Motor neuron (in vitro differentiated cells): ENCODE measurements at places on chromosomes 13 and 19.

DNA sequence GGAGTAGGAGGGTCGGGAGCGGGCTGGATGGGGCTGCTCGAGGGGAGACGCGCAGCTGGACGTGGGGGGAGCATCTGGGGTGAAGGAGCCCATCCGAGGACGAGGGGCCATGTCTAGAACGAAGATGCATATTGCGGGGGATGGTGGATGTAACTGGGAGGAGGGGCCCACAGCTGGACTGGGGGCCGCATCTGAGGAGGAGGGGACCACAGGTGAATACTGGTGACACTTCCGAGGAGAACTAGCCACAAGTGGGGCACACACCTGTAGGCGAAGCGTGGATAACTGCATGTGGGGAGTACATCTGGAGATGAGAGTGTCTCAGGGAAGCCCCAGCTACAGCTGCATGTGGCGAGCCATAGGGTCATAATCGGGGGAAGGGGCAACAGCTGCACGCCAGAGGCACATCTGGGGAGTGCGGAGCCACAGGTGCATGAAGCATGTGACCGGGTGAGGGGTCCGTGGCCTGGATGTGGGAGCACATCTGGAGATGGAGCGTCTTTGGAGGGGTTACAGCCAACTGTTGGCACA, 402 bp downstream of the ZSWIM9 start:
- ATAC-seq = no peak

GRCh38 chr13:86579662-86580061, 780.4 kb upstream of the SLITRK6 start:
- no peak for ATAC-seq

- peak; percentile 52 for ATAC-seq
These were observed 106.2 kb upstream of the LSM14A start for GRCh38 chr19:34066007-34066643.

DNA sequence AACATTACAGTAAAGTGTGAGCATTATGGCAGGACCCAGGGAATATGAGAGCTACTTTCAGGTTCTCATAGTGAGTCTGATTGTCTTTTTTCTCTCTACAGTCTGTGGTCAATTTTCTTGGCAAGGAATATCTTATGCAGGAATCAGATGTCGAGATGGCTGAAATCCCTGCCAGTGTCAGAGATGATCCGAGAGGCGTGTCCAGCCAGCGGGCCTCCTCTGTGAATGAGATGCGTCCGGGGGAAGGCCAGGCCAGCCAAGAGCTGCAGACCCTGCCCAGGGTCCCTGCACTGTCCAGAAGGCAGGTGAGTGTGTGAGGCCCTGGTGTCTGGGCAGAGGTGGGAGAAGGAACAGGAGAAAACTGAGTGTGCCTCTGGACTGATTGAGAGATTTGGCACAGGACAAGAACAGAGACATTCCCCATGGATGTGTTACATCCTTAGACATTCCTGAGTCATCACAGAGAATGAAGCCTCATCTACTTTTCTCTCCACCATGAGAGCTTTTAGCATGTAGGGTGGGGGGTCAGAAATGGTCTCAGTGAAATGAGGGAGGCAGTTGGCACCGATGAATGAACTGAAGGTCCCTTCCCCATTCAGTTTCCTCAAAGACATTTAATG, 27.3 kb upstream of the EDDM13 start:
- peak; percentile 75 for ATAC-seq

DNA sequence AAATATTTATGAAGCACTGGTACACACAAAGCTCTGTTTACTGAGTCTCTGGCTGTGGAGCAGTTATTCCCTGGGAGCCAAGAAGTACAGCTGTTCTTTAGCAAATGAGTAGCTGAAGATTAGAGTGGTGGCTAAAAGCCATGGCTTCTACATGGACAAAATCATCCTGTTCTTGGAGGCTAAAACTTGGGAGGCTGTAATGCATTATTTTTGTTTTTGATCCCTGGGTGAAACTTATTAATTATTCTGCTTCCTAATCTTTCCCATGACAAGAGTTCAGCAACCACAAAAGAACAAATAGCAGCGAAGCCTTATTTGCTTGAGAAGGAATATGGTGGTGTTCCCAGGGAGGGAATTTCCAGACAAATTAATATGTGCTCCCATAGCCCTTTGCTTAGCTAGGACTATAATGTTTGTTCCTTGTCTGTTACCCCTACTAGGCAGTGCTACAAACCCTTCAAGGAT, 109.5 kb downstream of the DCT start:
- no peak for ATAC-seq

DNA sequence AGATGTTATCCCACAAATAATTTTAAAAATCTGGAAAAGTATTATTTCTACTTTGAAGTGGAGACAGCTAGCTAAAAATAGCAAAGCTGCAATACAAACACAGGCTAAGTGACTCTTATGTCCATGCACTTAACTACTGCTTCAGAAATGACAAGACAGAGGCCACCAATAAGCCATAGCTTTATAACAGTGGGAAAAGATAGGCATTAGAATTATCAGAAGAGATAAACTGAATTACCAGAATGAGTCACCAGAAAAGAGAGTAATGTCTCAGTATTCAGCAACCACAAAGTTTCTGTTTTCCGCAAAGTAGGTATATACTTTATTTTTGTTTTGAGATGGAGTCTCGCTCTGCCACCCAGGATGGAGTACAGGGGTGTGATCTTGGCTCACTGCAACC, 17.1 kb downstream of the CLN5 start:
- no peak for ATAC-seq

DNA sequence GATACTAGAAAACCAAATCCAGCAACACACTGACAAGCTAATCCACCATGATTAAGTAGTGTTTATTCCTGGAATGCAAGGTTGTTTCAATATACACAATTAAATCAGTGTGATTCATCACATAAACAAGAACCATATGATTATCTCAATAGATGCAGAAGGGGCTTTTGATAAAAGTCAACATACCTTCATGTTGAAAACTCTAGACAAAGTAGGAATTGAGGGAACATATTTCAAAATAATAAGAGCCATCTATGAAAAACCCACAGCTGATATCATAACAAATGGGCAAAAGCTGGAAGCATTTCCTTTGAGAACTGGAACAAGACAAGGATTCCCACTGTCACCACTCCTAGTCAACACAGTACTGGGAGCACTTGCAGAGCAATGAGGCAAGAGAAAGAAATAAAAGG, 213.6 kb upstream of the CSNK1A1L start:
- ATAC-seq = no peak

DNA sequence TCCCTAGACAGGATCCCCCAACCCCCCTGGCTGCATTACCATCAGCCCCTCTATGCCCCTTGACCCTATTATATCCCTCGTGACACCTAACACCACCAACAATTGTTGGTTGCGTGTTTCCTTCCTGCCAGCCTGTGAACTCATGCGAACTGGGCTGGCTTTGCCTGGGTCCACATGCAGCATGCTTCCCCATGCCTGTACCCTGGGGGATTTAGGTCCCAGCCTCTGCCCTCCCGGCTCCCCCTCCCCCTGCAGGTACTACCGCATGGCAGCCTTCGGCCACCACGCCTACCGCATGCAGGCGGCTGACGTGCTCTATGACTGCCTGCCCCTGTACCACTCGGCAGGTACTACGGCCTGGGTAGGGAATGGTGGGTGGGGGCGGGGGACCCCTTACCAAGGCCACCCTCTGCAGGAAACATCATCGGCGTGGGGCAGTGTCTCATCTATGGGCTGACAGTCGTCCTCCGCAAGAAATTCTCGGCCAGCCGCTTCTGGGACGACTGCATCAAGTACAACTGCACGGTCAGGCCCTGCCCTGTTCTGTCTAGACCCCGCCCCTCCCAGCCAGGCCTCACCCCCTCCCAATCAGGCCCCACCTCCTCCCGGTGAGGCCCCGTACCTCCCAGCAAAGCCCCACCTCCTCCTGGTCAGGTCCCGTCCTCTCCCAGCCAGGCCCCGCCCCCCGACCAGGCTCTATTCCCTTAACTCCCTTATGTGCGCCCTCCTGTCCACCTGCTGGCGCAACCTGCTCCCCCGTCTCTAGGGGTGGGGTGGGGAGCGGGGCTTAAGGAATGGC, 18.5 kb downstream of the SLC27A1 start:
- peak; percentile 77 for ATAC-seq

DNA sequence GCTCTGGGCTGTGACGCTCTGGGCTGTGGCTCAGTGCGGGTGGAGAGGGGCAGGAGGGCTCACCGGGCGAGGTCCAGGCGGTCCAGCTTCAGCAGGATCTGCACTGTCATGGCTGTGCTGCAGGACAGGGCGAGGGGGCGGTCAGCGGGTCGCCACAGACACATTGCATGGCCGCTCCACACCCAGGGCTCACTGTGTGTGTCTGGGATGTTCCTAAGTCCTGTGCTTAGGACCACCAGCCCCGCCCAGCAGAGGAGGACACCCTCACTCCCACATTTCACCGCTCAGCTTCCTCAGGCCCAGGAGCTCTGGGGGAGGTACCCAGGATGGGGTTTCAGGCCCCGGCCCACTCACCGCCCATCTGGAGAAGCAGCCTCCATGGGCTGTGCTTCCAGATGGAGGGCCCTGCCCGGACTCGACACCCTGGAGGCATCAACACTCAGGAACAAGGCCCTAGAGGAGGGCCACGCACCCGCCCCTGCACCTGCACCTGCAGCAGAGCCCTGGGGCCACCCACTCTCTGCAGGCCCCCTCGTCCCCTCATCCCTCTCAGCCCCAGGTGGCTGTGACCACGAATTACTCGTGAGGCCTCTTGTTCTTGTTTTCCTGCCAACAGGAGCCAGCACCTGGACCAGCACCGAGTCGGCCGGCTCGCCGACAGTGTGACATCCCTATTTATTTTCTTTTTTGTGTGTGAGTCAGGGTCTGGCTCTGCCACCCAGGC, 9.7 kb upstream of the CERS1 start:
- ATAC-seq = peak; percentile 8

DNA sequence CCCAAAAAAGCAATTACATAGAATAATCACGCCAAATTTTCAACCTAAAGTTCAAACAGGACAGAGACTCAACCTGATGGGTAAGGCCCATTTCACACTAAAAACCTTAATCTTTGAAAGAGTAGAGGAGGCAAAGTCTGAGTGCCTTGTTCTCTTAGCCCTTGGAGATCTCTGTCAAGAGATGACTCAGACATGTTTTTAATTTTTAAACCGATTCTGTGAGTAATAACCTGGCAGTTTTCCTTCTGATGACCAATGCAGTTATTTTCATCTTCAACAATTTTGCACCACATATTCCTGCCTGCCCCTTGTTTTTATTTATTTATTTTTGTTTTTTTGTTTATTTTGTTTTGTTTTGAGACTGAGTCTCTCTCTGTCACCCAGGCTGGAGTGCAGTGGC, 11.5 kb upstream of the TNFSF9 start:
- ATAC-seq = no peak

DNA sequence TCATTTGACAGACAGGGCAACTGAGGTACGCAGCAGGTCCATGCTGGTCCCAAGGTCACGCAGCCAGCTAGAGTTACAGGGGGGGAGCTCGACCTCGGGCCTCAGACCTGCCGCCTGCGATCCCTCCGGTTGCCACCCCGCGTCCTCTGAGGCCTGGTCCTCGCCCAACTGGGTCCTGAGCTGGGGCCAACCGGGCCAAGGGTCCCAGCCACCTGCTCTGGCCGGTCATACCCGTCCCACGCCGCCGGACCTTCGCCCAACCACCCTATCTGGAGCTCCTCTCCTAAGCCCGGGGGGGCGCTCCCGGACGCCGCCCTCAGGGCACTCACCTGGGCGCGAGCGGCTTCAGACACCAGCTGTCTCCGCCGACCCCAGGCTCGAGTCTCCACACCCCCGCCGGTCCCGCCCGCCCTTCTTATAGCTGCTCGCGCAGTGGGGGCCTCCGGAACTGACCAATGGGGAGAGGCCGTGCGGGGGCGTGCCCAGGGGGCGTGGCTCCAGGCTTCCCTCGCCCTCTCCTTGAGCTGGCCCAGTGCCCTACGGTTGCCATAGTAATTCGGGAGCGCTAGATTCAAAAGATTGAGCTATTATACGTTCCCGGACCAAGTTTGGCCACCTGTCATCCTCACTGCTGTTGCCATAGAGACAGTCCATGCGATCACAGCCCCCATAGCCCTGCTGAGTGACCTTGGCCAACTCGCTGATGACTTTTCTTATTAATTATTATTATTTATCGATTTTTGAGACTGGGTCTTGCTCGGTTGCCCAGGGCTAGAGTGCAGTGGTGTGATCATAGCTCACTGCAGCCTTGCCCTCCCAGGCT, at the start of gene PLIN5:
Gene PLIN5 (minus strand): TSS at position 389 of the 823 bp plus-strand sequence. CDS start 1,150 bp downstream, outside the sequence.
- peak; percentile 95 for ATAC-seq

DNA sequence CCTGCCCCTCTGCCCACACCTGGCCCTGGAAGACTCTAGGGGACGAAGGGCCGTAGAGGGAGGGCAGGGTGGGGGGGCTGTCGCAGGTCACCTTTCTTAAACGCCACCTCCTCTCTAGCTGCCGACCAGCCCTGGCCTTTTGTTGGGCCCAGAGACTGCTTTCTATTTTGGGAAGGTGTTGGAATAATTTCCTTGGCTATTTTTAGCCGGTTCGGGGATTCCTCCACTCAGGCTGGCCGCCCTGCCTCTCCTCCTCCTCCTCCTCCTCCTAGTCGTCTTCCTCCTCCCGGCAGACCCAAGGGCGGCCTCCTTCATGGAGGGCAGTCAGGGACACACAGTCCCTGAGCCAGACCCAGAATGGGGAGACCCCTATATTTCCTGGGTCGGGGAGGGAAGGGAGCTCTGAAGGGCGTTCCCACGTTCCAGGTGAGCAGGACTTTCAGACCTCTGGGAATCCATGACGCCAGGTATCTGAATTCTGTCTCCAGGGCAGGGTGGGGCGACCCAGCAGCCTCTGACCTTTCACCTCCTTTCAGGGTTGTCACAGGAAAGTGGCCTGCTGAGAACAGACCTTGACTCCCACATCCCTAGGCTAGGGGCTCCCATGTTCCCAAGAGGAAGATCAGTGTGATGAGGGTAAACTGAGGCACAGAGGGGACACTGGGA, 19.9 kb downstream of the GADD45B start:
- ATAC-seq = peak; percentile 10

DNA sequence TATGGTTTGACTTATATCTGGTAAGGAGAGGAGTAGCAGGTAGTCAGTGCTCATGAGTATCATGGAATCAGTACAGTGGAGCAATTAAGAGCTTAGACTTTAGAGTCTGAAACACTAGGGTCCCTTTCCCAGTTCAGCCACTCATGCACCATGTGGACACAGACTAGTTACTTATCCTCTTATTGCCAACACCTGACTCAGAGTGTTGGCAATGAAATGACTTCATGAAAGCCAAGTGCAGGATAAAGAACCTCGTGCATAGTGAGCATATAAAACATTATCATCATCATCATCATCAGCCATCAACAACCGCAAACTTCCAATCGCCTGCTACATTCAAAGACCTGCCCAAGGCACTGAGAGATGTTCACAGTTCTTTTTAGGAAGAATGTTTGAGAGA, 164.2 kb downstream of the FOXO1 start:
- no peak for ATAC-seq

DNA sequence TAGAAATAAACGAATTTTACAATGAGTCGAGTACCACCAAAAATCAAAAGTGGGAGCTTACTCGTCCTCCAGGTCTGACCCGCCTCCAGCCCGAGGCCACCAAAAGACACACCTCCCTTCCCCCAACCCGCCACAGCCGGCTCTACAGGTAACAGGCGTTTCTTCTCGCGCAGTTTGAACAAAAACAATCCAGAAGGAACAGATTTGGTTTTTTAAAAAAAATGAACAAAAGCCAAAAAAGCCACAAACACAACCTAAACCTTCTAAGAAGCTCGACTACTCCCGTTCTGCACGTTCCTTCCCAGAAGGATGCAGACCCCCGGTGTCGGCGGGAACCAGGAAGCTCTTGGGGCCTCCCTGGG, 671 bp downstream of the ZDHHC20 start:
- peak; percentile 13 for ATAC-seq

GRCh38 chr13:33690354-33690753, 127.6 kb upstream of the RFC3 start:
- no peak for ATAC-seq
